Retina (tissue), 1 donor: ENCODE measurements at places on chromosomes 1 and 21.

DNA sequence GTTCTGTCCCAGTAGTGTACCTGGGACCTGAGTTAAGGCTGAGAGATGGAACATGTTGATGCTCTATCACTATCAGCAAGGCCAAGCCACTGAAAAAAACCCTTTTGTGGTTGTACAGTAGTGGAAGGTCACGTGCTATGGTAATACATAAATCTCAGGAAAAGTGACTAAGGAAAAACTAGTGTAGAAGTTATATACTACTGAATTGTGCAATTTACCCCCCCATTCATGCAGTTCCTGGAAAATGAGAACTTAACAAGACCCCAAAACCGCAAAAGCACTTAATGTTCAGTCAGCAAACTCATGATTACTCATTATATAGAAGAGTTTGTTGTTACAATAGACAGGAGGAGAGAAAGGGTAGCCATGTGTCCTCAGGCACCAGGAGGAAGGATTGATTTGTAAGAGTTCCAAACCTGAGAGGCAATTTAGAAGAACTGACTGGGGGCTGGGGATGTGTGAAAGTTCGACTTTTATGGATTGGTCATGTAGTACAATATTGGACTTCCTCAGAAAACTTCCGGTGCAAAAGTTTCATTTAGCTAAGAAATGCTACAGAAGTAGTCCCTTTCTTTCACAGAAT, 91.6 kb downstream of the RGL1 start:
- no peak for DNase-seq

- DNase-seq: no peak
These were observed 36.9 kb downstream of the WDR64 start for GRCh38 chr1:241688940-241689368.

DNA sequence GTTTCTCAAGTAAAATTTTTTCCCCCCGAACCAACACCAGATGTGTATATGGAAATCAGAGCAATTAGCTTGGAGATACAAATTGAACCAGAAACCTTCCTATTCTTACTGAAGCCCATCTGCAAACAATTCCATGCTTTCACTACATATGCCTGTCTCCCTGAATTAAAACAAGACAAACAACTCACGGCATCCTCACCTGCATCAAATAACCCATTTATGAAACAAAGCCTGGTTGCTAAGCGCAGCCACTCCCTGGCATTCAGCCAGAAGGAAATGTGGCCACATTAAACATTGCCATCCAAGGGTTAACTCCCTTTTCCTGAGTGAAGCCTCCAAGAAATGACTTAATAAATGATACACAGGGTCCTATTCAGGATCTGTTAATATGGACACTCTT, 55.3 kb downstream of the APP start:
- peak; percentile 40 for DNase-seq

DNA sequence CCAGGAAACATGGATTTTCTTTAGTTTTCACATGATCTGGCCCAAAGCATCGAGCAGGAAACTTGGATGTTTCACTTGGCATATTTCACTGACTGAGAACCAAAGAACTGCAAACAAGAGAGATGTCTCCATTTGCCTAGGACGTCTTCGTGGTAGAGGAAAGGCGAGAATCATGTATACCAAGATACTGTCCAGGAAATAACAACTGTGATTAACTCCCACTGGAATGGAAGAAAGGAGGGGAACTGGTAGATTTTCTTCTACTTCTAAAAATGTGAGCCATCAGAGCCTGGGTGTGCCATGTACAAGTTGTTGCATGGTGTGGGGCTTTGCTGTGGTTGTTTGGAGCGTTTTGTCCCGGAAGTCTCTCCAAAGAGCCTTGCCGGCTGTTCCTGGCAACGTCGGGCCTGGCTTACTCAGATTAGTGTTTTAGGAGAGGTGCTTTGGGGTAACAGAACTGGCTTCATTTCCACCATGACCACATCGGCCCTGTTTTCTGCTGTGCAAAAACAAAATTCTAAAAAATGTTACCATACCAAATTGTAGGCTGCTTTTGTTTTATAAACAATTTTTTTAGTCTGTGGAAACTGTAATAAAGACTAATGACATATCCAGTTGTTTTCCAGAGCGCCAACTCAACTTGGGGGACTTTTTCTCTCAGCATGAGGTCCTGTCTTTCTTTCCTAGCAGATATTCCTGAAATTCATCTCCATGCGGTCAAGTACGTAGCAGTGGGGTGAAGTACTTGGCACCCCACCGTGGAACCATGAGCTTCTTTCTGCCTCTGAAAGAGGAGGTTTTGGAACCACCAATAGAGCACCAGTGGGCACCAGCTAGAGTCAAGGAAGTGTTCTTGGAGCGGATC, 118.3 kb downstream of the TM2D1 start:
- DNase-seq: no peak

DNA sequence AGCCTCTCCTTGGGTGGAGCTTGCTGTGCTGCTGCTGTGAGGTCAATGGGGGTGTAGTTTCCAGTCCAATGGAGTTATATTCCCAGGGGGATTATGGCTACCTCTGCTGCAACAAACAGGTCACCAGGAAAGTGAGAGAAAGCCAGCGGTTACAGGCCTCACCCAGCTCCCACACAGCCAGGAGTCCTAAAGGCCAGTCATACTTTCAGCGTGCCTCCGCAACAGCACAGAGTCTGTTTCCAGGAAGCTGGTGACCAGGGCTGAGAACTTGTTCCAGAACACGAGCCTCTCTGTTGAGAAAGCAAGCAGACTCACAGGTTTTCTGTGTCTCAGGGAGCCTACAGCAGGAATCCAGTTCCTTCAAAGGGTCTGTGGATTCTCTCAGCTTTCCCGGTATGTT, 17.3 kb upstream of the OR2M5 start:
- no peak for DNase-seq

GRCh38 chr1:48016515-48016914, 19.3 kb upstream of the TRABD2B start:
- DNase-seq: no peak

- DNase-seq: no peak
These were observed 18.0 kb downstream of the OPTC start for GRCh38 chr1:203511930-203512329.

DNA sequence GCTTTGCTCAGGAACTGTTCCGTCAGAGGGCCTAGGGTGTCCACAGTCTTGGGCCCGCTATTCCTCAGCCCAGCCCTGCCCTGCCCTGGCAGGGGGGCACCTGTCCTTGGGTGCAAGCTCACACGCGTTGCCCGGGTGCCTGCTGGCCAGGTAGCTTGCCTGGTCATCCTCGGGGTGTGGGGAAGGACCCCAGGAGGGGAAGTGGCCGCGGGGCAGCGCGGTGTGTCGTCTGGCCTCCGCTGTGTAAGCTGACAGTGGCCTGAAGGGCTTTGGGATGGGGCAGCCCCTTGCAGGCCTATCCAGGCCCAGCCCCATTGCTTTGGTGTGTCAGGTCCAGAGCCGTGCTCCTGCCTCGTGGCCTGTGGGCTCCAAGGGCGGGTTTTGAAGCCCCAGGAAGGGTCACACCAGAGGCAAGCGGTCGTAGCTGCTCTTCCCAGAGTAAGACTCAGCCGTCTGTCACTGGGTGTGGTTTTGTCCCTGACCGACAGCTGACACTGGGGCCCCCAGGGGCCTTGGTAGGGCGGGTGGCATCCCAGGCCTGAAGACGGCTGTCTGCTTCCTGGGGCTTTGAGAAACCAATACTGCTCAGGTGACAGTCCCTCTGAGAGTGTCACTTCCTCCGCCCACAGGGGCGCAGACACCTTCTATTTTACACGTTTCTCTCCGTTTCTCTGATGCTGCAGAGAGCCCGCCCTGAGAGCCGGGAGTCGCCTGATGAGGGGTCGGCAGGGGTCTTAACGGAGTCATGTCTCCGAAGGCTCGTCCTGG, 72.1 kb downstream of the SKI start:
- no peak for DNase-seq

DNA sequence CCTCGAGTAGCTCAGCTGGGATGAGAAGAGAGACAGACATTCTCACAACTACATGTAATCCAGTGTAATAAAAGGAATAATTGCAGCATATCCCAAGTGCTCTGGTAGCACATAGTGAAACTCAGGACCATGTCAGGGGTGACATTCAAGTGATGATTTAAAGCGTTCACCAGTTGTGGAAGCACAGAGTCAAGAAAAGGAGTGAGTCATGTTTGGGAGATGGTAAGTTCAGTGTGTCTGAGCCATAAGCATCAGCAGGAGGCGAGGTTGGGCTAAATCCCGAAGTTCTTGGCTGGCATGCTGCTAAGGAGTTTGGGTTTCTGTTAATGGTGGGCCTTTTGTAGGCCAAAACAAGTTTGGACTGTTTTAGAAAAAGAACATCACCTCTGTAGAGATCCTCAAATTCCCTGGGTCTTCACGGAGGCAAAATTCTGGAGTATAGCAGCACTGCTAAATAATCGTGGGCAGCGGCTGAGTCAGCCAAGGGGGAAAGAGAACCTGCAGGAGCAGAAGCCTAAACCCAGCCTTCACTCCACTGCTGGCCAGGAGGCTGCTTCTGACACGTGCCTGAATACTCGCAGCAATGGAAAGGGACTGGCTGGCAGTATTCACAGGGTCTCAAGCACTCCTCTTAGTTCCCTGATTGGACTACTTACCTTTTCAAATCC, 7.2 kb upstream of the NHLH1 start:
- DNase-seq: no peak

DNA sequence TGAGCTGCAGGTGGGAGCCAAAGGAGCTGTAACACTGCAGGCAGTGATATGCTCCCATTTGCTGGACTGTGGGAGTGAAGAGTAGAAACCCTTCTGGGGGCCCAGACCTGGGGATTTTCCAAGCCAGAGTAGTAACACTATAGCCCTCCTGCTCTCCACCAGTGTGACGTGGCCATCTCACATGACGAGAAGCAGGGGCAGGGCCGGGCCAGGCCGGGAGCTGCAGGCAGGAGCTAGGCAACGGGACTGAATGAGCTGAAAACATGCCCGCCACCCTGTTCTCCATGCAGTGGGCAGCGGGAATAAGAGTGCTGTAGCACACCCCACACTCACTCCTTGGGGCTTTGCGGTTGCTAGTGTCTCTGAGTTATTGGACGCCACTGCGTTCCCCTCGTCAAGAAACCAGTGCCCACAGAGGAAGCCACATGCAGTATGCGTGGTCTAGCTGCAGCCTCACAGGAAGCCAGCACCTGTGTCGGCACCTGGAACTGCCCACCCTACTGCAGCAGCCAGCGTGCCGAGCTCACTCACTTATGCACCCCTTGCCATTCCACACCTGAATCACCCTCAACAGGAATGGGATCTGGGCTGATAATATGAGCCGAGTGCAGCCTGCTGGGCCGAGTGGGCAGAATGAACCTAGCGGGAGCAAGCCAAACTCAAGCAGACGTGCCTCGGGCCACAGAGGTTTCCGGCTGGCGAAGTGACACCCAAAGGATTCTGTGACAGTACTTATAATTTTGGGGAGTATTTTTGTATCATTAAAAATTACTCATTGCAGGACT, 1389.6 kb downstream of the KCNT2 start:
- no peak for DNase-seq

- DNase-seq: peak; percentile 14
These were observed 63.9 kb downstream of the KCNK2 start for GRCh38 chr1:215146240-215146975.

DNA sequence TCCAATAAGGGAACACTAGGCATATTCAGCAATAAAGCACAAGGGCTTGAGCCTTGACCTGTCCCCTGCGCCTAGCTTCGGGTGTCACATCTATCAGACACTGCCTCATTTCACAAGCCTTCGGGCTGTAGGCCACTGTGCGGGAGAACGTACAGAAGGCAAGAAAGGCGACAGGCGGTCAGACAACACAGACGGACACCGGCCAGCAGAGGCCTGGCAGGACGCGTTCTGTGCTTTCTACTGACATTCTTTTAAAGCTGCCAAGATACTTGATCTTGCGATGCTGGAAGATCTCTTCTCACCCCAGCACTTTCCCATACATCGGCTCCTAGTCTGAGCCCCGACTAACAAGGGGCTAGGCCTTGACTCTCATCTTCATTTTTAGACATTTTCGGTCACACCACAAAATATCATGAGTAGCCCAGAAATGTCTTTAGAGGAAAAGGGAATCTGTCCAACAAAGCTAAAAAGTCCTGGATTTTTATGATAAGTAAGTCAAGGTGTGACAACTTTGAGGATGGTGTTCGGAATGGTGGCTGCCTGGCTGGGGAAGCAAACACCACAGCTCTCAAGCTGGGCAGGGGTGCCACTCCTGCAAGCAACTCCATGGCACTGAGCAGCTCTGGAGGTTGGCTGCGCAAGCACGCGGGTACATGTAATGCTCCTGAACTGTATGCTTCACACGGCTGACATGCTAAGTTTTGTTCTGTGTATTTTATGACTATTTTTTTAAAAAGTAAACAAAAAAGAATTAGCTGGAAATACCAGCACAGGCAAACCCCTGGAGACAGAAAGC, 18.7 kb downstream of the RIPK4 start:
- no peak for DNase-seq
